ENCODE measurements at places on chromosomes 1 and 21.

- peak; percentile 100 for DNase-seq
Observed at GRCh38 chr1:93591676-93592550, 89.7 kb downstream of the BCAR3 start.

GRCh38 chr1:44108971-44109370, 9.7 kb upstream of the KLF17 start:
- no peak for DNase-seq

DNA sequence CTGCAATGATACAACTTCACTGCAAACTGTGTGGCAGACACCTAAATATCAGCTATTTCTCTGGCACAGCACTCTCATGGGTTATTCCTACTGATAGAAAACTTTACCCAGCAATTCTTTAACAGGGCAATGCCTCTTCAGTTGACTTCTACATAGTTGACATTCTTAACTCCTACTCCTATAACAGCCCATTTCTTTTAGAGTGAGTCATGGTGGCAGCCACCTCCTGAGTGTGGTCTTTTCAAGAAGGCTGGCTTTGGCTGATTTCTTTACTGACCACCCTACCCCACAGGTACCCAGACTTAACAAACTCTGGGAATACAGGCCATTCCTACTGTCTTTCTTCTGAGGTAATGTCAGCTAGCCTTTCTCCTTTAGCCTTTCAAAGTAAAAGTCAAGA, 805.8 kb upstream of the ADGRL2 start:
- no peak for DNase-seq

DNA sequence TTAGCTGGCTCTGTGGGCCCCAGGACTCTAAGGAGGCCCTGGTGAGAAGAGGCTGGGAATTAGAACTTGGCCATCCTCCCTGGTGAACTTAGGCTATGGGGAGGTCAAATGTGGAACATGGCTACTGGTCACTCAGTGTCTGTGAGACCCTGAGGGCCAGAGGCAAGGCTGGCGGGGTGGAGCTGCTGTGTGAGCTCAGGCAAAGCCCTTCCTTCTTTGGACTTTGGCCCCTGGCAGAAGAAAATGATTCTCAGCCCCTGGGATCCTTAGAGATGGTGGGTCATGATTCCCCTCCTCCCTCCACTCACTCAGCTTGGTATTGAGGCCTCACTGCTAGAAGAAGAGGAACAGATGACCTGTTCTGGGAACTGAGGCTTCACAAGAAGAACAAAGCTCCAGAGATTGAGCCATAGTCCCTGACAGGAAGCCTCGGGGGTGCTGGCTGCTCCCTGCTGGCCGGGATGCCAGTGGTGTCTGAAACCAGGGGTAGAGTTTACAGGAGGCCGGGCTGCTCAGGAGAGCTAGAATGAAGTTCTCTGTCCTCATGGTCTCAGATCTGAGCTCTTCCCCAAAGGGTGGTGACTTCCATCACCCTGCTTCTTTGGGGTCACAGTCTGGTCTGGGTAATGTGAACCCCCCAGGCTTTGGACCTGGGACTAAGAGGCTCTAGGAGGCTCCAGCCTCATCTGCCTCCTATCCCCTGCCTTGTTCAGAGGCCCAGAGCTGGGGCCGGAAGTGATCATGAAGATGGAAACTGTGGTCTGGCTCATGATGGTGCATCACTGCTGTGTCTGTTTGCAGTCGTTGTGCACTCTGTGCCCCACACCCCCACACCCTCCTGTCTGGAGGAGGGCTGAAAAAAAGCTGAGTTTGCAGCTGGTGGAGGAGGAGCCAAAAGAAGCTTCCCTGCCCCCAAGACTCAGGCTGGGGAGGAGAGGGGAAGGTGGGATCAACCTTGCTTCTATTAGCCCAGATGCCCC, 905 bp downstream of the BTBD19 start:
- DNase-seq, result no peak

GRCh38 chr1:230167419-230167852, 100.4 kb downstream of the GALNT2 start:
- DNase-seq, result peak; percentile 30

- DNase-seq, result no peak
Observed at GRCh38 chr1:227152525-227152924, 165.8 kb downstream of the CDC42BPA start.
